ENCODE measurements at places on chromosomes 12 and 14.

DNA sequence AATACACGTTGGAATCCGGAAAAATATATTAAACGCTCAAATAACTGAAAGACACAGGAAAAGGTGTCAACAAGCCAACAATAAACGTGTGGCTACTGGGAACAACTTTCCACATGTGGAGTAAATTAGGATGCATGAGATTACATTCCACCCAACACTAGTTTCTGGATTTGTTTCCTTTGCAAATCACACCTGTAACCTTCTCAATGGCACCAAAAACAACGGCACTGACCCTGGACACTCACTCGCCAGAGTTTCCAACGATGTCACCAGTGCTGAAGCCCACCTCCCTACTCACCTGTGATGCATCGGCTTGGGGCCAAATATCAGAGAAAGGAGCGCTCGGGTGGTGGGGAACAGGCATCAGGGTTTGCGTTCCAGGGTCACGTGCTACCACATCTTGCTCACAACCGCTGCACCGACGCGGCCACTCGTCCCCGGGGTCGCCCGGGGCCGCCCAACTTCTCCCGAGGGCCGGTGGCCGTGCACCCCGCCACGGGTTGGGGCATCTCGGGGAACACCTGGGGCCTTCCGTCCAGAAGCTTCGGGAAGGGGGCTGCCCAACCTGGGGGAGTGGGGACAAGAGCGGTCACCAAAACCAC lies 629 bp downstream of the PRDM4 start:
- DNase-seq = no peak

DNA sequence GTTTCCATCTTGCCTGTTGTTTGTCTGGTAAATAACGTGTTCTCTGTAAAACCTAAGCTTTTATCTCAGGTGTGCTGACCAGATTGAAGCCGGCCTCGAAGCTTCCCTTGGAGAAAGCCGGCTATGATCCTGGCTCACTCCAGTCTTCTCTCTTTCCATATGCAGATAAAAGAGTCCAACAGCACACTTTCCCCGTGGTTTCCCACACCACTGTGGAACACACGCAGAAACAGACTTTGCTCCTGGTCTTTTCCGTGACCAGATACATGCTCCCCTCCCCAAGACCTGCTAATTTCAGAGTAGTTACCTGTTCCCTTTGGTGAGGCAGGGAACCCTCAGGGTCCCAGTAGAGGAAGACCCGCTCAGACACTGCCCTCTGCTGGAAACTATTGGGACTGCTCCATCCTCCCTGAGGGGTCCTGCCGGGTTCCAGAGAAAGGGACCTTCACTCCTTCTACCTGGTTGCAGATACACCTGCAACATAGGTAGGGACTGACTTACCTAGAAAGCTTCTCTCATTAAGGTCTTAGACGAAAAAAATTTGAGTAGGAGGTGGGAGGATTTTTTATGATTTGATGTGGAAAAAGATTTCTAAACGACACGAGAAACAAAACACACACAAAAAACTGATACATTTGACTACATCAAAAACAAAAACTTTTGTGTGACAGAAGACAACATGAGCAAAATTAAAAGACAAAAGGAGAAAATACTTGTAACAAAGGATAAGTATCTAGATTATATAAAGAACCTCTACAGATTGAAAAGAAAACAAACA lies 415.4 kb upstream of the CCDC196 start:
- DNase-seq = no peak

- no peak for DNase-seq
Measured at GRCh38 chr14:30385925-30386324, 173.0 kb upstream of the G2E3 start.

GRCh38 chr12:85804663-85805062 lies 31.5 kb downstream of the RASSF9 start:
- no peak for DNase-seq

DNA sequence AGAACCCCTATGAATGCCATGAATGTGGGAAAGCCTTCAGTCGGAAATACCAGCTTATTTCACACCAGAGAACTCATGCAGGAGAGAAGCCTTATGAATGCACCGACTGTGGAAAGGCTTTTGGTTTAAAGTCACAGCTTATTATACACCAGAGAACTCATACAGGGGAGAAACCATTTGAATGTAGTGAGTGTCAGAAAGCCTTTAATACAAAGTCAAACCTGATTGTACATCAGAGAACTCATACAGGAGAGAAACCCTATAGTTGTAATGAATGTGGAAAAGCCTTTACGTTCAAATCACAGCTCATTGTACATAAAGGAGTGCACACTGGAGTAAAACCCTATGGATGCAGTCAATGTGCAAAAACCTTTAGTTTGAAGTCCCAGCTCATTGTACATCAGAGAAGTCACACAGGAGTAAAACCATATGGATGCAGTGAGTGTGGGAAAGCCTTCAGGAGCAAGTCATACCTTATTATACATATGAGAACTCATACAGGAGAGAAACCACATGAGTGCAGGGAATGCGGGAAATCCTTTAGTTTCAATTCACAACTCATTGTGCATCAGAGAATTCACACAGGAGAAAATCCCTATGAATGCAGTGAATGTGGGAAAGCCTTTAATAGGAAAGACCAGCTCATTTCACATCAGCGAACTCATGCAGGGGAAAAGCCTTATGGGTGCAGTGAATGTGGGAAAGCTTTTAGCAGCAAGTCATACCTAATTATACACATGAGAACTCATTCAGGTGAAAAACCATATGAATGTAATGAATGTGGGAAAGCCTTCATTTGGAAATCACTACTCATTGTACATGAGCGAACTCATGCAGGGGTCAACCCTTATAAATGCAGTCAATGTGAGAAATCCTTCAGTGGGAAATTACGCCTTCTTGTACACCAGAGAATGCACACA lies 22.3 kb downstream of the ZNF268 start:
- no peak for DNase-seq

DNA sequence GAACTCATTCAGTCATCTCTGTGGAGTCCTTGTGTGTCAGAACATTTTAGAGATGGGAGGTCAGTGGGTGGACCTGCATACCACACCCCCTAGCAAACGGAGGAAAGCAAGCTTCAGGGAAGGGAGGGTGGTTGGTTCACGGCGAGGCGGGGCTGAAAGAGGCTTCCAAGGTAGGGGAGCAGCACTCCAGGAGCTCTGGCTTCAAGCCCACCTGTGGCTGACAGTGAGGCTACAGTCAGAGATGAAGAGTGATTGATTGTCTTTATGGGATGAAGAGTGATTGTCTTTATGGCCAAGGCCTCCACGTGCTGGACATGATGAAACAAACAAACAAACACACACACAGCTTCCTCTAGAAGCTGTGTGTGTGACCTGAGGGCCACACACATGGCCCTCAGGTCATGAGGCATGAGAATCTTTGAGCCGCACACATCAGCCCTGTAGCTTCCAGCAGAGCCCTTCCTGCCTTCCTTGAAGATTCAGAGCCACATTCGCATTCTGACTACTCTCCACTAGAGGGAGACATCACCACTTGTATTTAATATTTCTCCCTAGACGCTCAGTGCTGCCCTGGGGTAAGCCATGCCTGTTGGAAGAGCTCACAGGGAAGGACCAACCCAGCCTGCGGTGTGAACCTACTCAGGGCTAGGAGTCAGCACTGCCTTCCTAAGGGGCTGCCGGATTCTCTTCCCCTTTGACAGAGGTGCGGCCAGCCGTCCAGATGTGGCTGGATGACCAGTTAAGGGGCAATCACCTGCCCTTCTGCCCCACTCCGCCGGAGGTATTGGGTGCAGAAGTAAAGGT lies 54.4 kb upstream of the KCNA1 start:
- peak; percentile 36 for DNase-seq

Measured in AG09319 (cell line).